Central memory CD8-positive, alpha-beta T cell (primary cell): ENCODE measurements at places on chromosomes 11 and 22.

DNA sequence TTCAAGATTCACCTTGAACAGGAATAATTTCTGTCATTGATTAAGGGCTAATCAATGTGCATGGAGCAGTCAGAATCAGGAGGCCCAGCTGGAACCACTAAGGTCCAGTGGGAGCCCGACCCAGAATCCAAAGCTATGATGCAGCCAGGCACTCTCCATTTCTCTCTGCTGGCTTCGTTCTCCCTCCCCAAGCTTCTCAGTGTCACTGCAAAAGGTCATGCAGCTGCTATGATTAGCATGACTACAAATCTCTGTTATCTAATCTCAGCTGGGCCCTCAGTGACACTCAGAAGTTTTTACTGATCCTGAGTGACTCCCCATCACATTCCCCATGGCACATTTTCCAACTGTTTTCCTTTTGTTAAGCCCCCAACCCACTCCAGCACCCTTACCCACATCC lies 31.1 kb upstream of the PRSS23 start:
- DNase-seq = no peak

GRCh38 chr22:46536537-46537224 lies 739 bp downstream of the CELSR1 start:
- no peak for DNase-seq

GRCh38 chr11:37812281-37812880 lies 1214.3 kb upstream of the RAG2 start:
- no peak for DNase-seq

GRCh38 chr11:336659-337198 lies 16.1 kb upstream of the IFITM3 start:
- no peak for DNase-seq

DNA sequence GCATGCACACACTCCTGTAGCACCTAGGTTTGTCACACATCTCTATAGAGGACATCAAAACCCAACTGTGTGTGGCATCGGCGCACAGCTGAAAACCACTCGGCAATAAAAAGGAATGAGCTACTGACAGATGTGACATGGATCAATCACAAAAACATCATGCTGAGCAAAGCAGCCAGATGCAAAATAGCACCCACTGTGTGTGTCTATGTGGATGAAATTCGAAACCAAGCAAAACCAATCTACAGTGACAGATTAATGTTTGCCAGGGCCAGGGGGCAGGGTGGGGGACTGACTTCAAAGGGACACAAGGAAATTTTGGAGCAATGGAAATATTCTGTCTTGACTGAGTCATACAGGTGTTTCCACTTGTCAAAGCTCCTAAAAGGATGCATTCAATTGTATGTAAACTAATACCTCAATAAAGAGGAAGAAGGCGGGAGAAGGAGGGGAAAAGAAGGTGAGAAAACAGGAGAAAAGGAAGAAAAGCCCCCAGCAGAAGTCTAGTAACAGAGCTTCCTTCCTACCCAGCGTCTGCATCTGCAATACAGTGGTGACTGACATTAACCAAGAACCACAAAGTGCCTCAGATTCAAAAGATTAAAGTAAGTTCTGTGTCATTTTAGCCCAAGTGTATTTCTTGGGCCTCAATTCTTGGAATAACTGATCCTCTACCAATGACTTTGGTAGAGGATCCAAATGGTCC lies 49.8 kb downstream of the PACSIN2 start:
- no peak for DNase-seq

DNA sequence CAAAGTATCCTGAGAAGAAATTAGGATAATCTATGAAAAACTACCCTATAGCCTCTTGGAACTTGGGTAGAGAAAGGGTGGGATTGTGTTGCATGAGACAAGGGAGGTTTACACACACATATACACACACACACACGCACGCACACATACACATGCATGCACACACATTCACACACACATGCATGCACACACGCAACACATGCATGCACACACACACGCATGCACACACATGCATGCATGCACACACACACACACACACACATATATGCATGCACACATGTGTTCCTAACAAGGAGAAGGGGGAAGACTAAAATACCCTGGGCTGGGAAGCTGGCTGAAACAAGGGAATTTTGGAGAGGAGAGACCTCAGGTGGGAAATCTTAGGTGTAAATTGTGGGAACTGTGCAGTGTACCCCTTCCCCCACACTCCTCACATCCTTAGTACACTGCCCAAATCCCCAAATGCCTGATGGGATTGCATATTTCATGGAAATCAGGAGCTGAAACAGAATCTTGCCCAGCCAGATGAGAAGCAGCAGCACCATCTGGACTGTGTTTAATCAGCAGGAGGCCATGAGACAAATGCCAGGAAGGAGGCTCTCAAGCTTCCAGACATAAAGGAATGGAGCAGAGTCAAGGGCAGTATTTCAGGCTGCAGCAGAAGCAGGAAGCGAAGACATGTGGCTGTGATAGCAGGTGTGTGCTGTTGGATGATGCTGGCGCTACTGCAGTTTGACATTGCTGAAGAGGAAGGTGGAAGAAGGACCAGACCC lies 14.6 kb upstream of the POLD3 start:
- no peak for DNase-seq

GRCh38 chr22:42286205-42286604 lies 15.8 kb upstream of the TCF20 start:
- no peak for DNase-seq

GRCh38 chr22:42473484-42474193 lies 41.4 kb upstream of the NFAM1 start:
- no peak for DNase-seq

- no peak for DNase-seq
Measured at GRCh38 chr22:46758867-46759290, 3.6 kb upstream of the TBC1D22A start.

GRCh38 chr11:71485466-71485865 lies 32.5 kb downstream of the NADSYN1 start:
- DNase-seq = no peak

GRCh38 chr11:33533386-33534052 lies 167.1 kb downstream of the C11orf91 start:
- no peak for DNase-seq

- no peak for DNase-seq
Measured at GRCh38 chr11:92765965-92766371, 203.5 kb upstream of the MTNR1B start.

GRCh38 chr11:70551351-70552166 lies 153.2 kb downstream of the CTTN start:
- no peak for DNase-seq

- DNase-seq = no peak
Measured at GRCh38 chr22:39474351-39475111, 17.7 kb downstream of the MGAT3 start.
